ENCODE measurements at places on chromosomes 1 and 21. TPM values are rescaled to one million over a fixed set of nuclear protein-coding genes. Genes with fewer than 3 reads are reported as not detected.

DNA sequence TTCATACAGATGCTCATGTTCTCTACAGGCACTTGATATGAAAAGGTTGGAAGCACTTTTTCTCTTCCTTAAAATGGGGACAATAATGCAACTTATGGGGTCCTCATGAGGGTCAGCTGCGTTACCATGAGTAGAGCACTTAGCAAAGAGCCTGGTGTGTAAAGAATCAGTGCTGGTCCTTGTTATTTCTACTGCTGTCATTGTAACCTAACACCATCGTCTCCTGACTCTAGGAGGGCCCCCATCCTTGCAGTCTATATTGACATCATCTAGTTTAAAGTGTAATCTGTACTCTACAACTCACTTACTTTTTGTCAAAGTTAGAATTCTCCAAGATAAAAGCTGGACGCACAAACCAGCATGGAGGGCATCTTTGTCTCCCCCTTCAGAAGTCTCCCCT, 2.4 kb downstream of the CAPN9 start:
- no peaks in the 10 kb centered on the region for H3K36me3 ChIP-seq
- no peak overlapping the region for H3K4me3 ChIP-seq
- no peaks in the 10 kb centered on the region for H3K27me3 ChIP-seq
- DNase-seq: no peak
- H3K4me1 ChIP-seq: no peaks in the 10 kb centered on the region

SDC3 gene
- total RNA-seq: 75.4 TPM

SSX2IP gene
- 6.1 TPM for total RNA-seq

AUNIP gene
- not detected for total RNA-seq

GRCh38 chr1:92536980-92537884, 50.5 kb upstream of the GFI1 start:
- H3K4me3 ChIP-seq: no peak overlapping the region
- peaks cover 5% of the 10 kb centered on the region for H3K4me1 ChIP-seq
- no peaks in the 10 kb centered on the region for H3K36me3 ChIP-seq
- no peak overlapping the region for H3K27ac ChIP-seq
- no peaks in the 10 kb centered on the region for H3K27me3 ChIP-seq

GRCh38 chr1:31373056-31373896, at the start of gene FABP3:
Gene FABP3 (minus strand): TSS chr1:31373076. CDS start chr1:31373014, 62 bp downstream.
- peak within 1 kb of the TSS; percentile 81 for H3K4me3 ChIP-seq
- H3K27ac ChIP-seq: peak within 1 kb of the TSS; percentile 94
- peak; percentile 52 for DNase-seq

- no peaks in the 10 kb centered on the region for H3K36me3 ChIP-seq
- no peaks in the 10 kb centered on the region for H3K27me3 ChIP-seq
- H3K4me3 ChIP-seq: no peak overlapping the region
- H3K27ac ChIP-seq: no peak overlapping the region
These were observed 380.1 kb upstream of the SPAG17 start for GRCh38 chr1:118564961-118565703.

- H3K36me3 ChIP-seq: no peaks in the 10 kb centered on the region
- H3K4me1 ChIP-seq: peaks cover 59% of the 10 kb centered on the region
- no peak overlapping the region for H3K4me3 ChIP-seq
- H3K27me3 ChIP-seq: no peaks in the 10 kb centered on the region
- DNase-seq: no peak
- H3K27ac ChIP-seq: peak overlapping the region; percentile 64
These were observed 60.4 kb downstream of the CAPZB start for GRCh38 chr1:19424651-19425570.

- peaks cover 5% of the 10 kb centered on the region for H3K4me1 ChIP-seq
- DNase-seq: no peak
- H3K36me3 ChIP-seq: peaks cover 54% of the 10 kb centered on the region
- H3K4me3 ChIP-seq: no peak overlapping the region
- H3K27ac ChIP-seq: no peak overlapping the region
These were observed 141.8 kb downstream of the DYRK1A start for GRCh38 chr21:37508341-37508740.

SELENBP1 gene
- 41.8 TPM for total RNA-seq

- no peak for DNase-seq
- H3K27me3 ChIP-seq: no peaks in the 10 kb centered on the region
- H3K4me1 ChIP-seq: no peaks in the 10 kb centered on the region
- no peak overlapping the region for H3K27ac ChIP-seq
- H3K4me3 ChIP-seq: no peak overlapping the region
These were observed 436 bp downstream of the CHI3L1 start for GRCh38 chr1:203186091-203186445.

DNA sequence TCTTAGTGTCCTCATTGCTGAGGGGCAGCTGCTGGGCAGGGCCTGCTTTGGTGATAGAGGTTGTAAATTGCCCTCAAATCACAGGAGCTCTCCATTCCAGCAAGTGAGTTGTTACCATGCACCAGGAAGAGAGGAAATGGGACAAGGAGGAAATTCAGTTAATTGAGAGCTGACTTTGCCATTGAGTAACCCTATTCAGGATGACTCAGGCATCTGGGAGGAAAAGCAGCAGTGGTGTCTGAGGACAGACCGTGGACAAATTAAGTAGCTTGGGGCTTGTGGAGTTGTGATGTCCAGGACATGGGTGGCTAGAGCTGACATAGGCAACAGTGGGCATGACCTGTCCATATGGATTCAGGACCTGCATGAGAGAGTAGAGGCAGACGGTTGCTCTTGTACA, 5.9 kb downstream of the ARHGEF10L start:
- H3K27me3 ChIP-seq: no peaks in the 10 kb centered on the region
- no peaks in the 10 kb centered on the region for H3K36me3 ChIP-seq
- H3K4me1 ChIP-seq: peaks cover 92% of the 10 kb centered on the region
- no peak for DNase-seq
- peak overlapping the region; percentile 32 for H3K4me3 ChIP-seq

- no peak overlapping the region for H3K4me3 ChIP-seq
- no peaks in the 10 kb centered on the region for H3K27me3 ChIP-seq
- DNase-seq: no peak
- no peak overlapping the region for H3K27ac ChIP-seq
These were observed 33.5 kb upstream of the RNF19B start for GRCh38 chr1:32998064-32998463.

DNA sequence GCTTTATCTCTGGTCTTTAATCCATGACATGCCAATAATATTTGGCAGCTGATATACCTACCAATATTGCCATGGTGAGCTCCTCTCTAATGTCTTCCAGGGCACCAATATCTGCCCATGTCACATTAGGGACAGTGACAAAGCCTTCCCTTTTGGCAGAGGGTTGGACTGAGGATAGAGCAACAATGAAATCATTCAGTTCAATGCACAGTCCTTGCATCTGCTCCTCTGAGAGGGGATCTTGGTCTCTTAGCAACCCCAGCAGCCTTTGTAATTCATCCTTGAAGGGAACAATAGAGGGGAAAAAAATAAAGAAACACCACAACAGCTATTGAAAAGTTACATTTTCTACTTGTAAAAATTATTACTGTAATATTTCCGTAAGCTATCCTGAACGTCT, 42.3 kb downstream of the NVL start:
- no peak overlapping the region for H3K27ac ChIP-seq
- H3K4me1 ChIP-seq: no peaks in the 10 kb centered on the region
- H3K36me3 ChIP-seq: peaks cover 36% of the 10 kb centered on the region
- H3K4me3 ChIP-seq: no peak overlapping the region
- no peaks in the 10 kb centered on the region for H3K27me3 ChIP-seq

DNA sequence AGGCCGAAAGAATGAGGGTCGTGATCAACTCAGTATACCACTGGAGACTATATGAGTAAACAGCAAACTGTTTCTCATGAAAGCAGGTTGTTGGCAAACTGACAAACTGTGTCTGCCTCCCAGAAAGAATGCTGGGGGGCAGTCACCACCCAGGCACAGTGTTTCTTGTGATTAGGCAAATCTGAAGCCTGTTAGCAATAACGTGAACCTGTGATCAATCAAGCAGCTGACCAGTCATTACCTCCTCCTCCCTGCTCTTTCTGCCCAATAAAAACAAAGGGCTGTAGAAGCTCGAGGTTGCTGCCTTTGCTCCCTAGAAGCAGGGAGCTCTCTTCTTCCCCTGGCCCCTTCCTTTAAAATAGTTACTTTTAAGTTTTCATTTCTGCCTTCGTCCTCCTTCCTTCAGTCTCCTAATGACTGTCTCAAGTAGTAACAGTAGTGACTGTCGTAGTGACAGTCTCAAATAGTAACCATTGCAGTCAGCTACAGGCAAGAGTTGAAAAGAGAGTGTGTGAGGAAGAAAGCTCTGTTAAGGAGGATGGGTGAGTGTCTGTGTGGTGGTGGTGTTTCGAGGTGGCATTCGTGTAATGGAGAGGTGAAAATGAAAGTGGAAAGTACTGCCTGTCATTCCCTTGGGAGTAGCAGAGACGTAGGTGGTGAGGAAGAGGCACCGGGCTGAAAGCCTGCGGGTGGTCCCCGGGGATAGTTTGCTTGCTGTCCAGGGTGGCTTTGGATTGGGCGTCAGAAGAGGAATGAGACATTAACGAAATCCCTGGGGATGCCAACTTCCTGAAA, 14.5 kb downstream of the HHAT start:
- H3K4me3 ChIP-seq: peak overlapping the region; percentile 69
- H3K27ac ChIP-seq: peak overlapping the region; percentile 21
- no peak for DNase-seq

SPRR2G gene
- total RNA-seq: not detected

- H3K4me1 ChIP-seq: peaks cover 19% of the 10 kb centered on the region
- no peaks in the 10 kb centered on the region for H3K27me3 ChIP-seq
- no peak for DNase-seq
- H3K27ac ChIP-seq: no peak overlapping the region
- no peak overlapping the region for H3K4me3 ChIP-seq
- no peaks in the 10 kb centered on the region for H3K36me3 ChIP-seq
These were observed 37.0 kb downstream of the ELK4 start for GRCh38 chr1:205594846-205595245.

GRCh38 chr1:161510477-161510876, 5.2 kb downstream of the FCGR2A start:
- H3K27ac ChIP-seq: no peak overlapping the region
- H3K4me3 ChIP-seq: no peak overlapping the region
- no peak for DNase-seq
- H3K4me1 ChIP-seq: peaks cover 23% of the 10 kb centered on the region

RIPPLY3 gene
- total RNA-seq: not detected

ABCB10 gene
- 25.0 TPM for total RNA-seq
